NCI-H446 treated with DMSO at 0.1 percent for 48 hours (cell line): ENCODE measurements at places on chromosomes 2 and 18.

DNA sequence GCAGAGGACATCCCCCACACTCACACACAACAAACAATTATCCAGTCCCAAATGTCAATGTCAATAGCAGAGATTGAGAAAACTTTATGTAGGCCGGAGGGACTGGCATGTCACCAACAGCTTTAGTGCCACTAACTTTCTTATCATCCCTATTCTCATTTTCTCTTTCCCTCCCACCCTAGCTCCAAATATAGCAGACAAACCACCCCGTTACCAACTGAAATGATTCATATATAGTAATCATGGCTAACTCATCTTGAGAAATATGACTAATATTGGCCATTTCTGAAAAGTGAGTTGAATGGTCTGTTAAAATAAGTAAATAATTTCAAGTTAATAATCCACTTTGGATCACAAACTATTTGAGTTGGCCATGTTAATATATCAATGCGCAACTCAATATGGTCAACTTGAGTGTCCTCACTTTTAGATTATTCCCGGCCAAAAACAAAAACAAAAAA is 242.1 kb upstream of the RND3 start:
- no peak for DNase-seq

- DNase-seq = no peak
Observed at GRCh38 chr2:108960006-108960405, 29.0 kb downstream of the EDAR start.

GRCh38 chr2:134359367-134360081 is 105.7 kb downstream of the MGAT5 start:
- DNase-seq = peak; percentile 18

DNA sequence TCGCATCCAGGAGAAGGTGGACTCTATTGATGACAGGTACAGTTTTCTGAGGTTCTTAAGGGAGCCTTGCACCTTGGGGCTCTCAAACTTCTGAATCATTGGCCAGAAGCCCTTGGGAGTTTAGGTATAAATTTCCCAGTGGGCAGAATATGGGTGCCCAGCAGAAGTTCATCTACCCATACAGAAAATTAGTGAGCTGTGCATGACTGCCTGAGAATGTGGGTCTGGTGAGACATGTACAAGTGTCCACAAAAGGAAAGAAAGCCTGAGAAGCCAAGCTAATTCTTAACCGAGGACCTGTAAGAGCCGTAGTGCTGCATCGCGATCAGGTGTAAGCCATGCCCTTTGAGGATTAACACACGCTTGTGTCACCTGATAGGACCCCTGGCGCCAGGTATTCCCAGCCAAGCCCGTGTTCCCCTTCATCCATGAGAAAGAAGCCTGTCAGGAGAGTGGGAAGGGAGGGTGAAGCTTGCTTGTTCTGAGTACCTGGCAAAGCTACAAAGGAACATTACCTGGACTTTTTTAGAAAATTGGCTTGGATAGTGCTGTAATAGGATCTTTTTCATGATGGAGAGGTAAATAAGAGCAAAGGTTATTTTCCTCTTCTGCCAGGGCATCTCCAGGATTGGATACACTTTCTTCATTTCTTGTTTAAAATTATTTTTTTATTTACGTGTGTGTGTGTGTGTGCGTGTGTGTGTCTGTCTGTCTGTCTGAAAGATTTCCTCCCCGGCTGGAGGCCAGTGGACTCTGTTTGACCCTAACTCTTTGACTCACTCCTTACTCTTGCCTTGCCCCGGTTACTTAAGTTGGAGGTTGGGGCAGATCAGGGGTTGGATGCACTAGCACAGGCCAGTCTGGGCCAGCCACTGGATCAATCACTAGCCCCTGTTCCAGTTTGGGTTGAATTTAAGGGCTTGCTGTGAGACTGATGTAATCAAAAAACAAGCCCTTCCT is 90.4 kb upstream of the EML6 start:
- no peak for DNase-seq

GRCh38 chr2:36993841-36994620 is 27.7 kb upstream of the STRN start:
- DNase-seq = no peak

DNA sequence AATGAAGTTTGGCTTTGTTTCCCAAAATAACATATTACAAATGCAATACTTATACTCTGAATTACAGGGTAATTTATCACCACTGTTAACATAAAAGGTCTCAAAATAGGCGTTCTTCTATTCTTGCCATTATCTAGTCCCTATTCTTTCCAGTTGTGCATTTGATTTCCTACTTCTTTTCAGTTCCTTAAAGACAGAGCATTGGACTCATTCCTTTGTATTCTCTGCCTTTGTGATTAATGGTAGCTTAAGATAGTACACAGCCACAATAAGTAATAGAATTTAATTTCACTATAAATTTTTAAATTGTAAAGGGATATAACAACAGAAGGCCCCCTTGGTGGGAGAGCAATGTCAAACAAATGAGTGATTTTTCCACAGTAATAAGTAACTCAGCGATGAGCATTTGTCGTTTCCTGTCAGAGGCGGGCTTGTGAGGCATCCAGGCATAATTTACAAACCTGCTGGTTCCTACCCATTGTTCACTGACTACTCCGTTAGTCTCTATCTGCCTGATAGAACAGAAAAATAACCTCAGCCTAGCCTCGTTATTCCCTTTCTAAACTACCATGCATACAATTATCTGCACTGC is 456.6 kb upstream of the REG3G start:
- no peak for DNase-seq

GRCh38 chr2:61920548-61920947 is 15.1 kb downstream of the COMMD1 start:
- no peak for DNase-seq

DNA sequence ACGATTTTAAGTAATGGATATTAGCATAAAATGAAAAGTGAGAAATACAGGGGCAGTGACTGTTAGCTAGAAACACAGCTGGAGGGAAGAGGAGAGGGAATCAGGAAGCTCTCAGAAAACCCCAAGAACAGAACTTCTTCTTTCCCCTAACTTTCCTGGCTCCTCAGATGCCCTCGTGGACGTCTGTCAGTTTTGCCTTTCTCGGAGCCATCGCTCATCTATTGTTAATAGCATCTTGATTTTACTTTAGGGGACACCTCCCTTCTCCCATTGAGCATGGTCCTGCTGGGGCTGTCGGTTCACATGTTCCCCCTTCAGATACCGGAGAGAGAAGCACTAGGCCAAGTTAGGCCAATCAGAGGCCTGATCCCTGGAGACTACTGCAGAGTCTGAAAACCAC is 2.3 kb upstream of the PLEK start:
- no peak for DNase-seq

GRCh38 chr2:165634855-165635254 is 159.2 kb downstream of the GALNT3 start:
- peak; percentile 88 for DNase-seq

GRCh38 chr2:67564076-67564475 is 166.9 kb downstream of the ETAA1 start:
- no peak for DNase-seq

DNA sequence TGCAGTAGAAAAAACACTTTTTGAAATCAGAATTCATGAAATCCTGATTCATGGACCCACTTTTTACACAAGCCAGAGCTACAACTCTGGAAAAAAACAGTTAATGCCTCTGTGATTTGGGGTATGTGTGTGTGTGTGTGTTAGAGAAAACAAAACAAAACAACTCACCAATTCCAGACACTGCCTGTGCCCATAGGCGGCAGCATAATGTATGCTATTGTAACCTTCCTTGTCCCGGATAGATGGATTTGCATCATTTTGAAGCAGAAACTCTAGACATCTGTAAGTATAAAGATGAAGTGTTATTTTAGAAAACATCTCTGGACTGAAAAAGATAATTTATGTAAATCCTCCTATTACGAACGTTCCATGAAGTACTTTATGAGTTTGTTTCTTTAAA is 152.0 kb upstream of the PGAP1 start:
- DNase-seq = no peak

DNA sequence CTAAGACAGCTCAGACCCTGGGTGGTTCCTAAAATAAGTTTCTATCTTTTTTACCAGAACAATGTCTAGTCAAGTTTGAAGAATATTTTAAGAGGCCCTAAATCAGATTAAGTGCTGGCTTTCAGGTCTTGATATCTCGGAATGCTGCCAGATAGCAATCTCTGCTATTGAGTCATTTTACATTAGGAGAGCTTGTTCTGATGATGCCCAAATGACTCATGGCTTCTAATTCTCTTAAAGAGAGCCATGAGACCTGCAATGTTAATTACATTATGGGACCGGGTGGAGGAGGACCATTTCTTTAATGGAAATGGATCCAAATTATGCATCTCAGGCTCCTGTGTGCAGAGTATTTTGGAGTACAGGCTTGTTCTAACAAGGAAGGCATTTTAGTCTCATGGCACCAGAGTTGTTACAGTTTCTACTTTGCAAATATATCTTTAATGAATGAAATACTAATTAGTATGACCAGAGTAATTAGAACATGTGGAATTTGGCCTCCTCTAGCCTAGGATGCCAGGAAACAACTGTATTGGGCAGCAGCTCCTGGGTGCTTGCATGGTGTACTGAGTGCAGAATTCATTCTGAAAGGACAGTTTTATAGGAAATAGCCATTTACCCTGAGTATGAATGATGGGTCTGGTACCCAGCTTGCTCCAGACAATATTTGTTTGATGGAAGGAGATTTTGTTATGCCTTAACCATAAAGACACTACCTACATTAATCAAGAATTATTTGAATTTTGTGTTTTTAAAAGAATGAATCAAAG is 94.0 kb upstream of the SULT1C3 start:
- no peak for DNase-seq

DNA sequence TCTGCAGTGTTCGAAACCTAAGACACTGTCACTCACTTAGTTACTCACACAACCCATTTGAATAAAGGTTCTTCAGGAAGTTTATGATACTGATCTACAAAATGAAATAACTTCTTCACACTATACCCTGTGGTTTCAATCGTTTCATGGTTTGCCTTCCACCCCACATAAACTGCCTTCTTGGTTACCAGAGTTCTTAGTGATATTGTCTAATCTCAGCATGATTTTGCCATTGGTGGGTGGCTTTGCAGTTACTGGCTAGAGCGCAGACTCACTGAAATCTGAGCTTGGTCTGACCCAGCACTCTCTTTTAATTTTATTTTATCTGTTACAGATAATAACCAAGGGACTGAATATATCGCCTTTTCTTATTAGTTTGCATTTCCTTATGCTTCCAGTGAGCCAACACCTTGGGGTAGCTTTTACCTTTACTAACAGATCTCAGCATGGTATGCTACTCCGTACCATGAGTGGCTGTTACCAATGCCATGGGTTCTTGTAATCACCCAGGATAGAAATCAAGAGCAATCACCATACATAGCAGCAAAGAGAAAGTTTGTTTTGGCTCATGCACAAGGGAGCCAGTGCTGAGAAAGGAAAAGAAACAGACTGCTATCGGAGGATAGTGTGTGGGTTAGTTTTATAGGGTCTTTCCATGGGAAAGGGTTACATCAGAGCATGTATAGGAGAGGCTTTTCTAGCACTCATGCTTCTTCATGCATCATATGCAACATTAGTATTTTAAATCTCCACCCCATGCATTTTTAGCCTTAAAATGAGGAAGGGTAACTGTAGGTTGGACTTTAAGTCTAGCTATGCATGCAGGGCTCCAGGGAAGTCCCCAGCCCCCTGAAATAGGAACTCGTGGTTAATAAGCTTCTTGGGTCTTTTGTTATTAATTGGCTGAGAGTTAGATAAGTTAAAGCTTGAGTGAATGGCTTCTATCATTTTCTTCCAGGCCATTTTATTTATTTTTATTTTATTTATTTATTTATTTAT is 33.3 kb downstream of the ANXA4 start:
- no peak for DNase-seq

- no peak for DNase-seq
Observed at GRCh38 chr2:224987733-224988132, 54.5 kb downstream of the DOCK10 start.

- DNase-seq = no peak
Observed at GRCh38 chr2:158806941-158807340, 11.8 kb downstream of the DAPL1 start.

DNA sequence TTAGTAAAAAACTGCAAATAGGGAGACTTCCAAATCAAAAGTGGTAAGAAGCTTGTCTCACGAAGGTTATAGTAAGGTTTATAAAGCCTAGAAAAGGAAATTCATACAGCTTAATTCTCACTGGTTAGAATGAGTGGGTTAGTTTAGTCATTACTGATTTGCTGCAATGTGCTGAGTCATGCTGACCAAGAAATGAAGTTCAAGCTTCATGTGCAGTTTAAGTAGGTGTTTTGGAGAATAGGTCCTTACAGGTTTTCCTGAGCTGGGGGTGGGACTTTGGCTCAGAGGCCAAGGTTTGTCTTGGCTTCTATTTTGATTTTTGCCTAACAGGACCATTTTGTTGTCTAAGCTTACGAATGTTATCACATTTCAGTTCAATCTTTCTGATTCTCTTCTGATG is 15.1 kb downstream of the CLIP4 start:
- no peak for DNase-seq

DNA sequence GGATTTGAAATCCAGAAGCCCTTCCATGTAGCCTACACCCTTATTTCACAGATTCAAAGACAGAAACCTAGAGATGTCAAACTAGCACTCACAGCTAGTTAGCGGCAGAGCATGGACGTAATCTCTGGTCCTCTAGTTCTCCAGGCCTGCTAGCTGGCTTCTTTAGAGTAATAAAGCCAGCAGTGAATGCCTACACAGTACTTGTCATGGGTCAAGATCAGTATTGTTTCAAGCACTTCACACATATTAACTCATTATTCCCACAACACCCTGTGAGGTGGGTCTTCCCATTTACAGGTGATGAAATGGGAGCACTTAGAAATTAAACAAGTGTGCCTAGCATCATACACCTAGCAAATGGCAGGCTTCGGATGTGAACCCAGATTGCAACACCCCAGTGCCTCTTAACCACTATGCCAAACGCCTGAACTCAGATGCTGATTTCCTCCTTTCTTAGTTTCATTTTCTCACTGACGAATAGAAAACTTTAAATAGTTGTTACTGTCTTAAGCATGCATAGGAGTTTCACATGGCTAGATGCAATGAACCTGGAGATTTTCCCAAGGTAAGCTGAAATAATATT is 14.5 kb upstream of the ZBTB14 start:
- DNase-seq = no peak

- no peak for DNase-seq
Observed at GRCh38 chr2:88614497-88615157, 12.6 kb downstream of the EIF2AK3 start.

- peak; percentile 8 for DNase-seq
Observed at GRCh38 chr2:137865954-137866540, 98.2 kb upstream of the HNMT start.

DNA sequence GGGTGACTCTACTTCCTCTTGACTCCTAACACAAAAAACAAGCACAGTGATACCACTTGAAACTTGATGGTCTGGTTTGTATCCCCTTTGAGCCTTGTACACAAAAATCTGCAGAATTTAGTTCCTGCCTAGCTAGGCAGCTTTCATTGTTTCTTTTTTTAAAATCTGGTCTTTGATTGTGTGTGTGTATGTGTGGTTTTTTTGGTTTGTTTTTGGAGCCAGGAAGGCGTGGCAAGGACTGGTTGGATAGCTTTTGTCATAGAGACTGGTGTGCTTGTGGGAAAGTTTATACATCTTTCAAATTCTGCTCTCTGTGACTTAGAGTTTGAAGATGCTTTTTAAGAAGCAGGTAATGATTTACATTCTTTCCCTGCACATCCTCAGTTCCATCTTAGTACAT is 127.4 kb downstream of the TANC1 start:
- DNase-seq = no peak
